ENCODE measurements at places on chromosomes 6 and 20.

DNA sequence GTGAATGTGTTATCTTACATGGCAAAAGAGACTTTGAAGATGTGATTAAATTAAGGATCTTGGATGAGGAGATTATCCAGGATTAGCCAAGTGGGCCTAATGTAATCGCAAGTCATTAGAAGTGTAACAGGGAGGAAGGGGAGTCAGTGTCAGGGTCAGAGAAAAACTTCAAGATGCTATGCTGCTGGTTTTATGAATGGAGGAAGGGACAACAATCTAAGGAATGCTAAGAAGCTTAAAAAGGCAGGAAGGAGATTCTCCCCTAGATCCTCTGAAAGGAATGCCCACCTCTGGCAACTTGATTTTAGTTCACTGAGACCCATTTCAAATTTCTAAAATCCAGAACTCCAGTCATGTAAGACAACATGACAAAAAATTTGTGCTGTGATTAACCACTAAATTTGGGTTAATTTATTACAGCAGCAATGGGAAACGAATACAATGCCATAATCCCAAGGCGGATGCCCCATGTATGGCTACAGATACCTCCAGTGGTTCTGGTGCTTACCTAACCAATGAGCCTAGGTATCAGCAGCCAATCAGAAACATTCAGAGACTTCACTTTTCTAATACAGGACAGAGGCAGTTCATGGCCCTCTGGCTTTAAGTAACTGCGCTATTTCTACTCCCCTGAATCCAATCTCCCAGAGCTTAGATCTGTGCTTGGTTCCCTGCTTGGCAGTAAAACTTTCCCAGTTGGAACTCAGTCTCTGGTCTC, 3.6 kb upstream of the TAAR8 start:
- DNase-seq = no peak

- no peak for DNase-seq
Measured at GRCh38 chr6:150152891-150153876, 10.3 kb downstream of the PPP1R14C start.

DNA sequence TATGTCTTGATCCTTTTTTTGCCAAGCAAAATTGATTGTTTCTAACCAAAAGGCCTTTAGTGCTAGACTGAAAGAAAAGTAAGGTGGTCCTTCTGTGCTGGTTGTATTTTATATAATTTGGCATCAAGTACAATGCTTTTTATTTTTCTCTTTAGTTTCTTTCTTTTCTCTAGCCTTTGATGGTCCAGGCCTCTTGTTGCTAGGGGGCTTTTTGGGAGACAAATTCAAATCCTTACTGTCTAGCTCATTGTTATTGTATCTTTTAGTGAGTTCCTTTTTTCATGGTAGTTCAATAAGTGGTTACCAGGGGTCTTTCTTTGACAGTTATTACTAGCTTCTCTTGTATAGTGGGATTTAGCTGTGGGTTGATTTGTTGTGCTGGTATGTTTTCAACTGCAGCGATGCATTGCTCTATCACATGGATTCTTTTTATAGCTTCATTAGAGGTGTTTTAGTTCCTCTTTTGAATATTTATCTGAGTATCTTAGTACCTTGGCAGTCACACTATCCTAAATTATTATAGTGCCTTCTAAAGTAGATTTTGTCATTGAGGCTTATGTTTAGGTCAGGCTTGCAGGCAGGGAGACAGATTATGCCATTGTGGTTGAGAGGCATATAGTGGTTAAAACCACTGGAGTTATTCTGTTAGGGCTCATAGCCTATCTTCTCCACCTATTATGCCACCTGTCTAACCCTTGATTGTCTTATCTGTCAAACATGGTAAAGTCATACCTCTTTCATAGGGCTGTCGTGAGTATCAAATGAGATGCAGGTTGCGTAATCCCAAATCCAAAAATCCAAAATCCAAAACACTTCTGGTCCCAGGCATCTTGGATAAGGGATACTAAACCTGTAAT, 49.5 kb downstream of the KCNS1 start:
- no peak for DNase-seq

- DNase-seq = no peak
Measured at GRCh38 chr6:52984247-52984646, 10.8 kb downstream of the GSTA4 start.

DNA sequence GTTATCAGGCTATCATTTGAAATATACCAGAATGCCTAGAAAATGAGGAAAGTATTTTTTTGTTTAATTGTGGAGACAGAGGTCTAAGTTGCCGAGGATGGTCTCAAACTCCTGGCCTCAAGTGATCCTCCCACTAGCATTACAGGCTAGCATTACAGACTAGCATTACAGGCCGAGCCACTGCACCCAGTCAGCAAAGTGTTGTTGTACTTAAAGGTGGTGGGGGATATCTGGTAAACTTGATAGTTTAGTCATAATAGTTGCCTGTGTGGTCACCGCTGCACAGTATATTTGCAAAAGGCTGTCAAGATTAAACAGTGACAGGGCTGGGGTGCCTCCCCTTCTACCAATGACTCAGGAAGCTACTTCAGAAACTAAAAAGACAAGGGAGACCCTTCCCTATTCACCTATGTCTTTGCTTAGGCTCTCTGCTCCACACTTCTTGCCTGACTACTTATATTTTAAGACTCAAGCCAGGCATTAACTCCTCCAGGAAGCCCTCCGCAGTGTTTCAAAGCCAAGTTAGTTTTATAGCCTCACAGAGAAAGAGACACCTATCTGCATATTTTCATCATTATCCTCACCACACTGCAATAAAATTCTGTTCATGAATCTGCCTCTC, 3.1 kb upstream of the AKIRIN2 start:
- DNase-seq = no peak

DNA sequence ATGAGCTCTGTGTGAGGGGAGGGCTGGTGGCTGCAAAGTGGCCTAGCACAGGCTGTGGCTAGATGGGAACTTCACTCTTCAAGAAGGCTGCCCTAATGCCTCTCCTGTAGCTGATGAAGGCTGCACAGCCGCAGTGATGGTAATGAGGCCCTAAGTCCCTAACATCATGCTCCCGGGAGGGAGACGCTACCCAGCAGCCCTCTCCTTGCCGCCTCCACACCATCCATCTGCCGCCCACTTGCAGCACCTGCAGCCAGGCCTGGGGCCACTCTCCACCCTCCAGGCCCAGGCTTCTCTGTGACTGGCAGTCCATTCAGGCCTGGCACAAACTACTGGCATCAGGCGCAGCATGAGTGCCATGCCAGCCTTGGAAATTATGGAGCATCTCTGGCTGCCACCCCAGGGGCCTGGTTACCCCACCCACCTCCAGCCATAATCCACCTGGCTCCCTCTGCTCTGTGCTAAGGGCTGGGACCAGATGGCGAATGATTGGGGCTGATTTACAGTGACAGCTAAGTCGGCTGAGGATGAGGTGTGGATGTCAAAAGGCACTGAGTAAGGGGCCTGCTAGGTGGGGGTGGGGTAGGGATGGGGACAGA, 284.2 kb downstream of the LRFN2 start:
- peak; percentile 78 for DNase-seq

GRCh38 chr20:13753436-13754036, 31.2 kb downstream of the ESF1 start:
- no peak for DNase-seq

DNA sequence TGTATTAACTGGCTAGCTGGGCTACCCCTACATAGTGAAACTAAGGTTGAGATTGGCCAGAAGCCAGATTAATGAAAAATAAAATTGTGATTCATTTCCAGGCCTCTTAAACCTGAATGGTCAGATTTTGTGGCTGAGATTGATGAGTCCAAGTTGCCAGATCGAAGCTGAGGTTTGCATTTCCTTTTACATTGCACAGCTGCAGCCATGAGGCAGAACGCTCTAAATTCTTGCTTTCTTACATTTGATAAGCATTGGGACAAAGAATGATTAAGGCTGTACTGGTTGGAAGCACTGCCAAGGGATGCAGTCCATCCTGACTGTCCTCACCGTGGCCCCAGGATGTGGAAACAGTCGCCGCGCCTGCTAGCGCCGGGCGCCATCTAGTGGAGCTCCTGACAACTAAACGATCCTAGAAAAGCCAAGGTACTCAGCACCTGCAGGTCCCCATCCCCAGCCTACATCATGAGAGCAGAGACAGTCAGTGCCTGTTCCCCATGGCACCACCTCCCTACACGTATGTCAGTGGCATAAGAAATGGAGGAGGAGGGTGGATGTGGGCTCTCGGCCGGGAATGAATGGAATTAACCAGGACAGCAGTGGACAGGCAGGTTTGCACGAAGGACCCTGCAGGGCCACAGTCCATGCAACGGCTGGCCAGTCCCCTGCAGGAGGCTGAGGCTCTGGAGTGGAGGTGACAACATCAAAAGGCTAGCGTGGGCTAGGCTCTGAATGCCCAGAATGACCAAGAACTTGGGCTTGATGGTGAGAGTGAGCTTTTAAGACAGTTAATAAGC, 19.0 kb downstream of the PXDC1 start:
- peak; percentile 25 for DNase-seq

DNA sequence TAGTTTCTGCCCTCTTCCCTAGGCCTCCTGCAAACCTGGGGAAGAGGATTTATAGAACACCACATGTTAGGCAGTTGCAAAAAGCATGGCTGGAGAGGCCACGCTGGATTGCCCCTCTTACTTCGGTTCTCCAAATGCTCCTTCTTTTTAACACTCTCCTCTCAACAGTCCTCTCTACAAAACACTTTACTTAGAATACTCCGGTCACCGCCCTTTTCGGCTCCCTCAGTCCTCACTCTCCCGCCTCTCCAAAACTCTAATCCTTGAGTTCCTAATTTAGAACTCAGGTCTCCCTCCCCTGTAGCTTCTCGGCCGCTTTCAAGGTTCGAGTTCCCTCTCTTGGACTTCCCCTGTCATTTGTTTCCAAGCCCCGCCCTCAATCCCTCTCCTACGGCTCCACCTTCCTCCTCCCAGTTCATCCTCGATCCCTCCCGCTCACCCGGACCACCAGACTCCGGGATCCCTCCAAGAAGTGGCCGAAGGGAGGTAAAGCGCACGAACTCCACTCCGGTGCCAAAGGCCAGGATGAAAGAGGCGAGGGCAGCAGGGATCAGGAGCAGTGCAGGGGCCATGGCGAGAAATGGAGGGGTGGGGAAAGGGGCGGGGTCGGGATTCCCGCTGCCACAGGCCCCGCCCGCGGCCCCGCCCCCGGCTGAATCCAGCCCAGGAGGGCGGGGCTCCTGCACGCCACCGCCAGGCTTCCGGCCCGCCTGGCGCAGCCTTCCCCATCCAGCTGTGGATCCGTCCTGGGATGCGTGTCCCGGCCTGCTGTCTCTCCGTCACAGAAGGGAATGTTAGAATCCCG, at the start of gene NRM:
NRM (minus strand) TSS at position 582 of the 805 bp plus-strand sequence; CDS start at position 572, 10 bp downstream.
- DNase-seq = peak; percentile 80

GRCh38 chr6:133467231-133467981, 226.2 kb downstream of the EYA4 start:
- DNase-seq = no peak

- no peak for DNase-seq
Measured at GRCh38 chr20:57282670-57283361, 16.4 kb upstream of the BMP7 start.

DNA sequence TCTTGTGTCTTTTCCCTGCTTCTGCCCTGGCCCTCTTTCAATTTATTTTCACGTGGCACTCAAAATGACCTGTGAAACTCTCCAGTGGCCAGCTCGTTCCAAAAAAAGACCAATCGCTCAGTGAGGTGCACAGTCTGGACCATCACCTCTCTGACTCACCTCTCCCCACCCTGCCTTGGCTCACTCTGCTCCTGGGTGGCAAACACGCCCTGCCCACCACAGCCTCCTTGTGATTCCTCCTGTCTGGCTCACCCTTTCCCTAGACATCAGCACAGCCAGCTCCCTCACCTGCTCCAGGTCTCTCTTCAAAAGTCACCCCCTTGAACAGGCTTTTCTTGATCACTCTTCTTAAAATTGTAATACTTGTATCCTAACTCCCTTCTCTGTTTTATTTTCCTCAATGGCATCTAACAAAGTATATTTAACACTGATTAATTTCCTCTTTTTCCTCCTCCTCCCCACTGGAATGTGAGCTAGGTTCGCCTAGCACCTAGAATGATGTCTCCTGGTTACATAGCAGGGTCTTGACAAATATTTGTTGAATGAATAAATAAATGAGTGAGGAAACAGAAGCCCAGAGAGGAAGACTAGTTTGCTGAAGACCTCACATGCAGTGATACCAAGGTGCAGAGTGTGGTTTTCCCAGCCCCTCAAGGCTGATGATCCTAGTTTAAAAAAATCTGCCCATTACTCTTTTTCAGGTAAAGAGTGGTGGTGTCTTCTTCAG, 109.0 kb downstream of the GJA10 start:
- DNase-seq = no peak

- DNase-seq = no peak
Measured at GRCh38 chr6:3584606-3585005, 127.8 kb upstream of the SLC22A23 start.

DNA sequence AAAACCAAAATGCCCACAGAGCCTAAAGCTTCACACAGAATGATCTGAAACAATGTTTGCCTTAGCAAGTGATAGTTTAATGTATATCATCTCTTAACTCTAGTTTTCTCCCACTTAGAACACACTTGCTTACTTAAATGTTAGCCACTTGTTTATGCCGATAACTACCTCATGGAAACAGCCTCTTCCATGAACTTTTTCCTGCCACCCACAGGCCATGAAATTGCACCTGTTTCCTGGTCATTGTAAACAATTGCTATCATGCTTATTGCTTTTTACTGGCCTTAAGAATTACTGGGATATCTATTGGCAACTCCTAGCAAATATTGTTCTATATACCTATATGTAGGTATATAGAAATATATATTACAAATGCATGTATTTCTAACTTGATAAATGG, 231.1 kb downstream of the HDGFL1 start:
- DNase-seq = no peak

GRCh38 chr6:77026341-77026740, 436.9 kb downstream of the HTR1B start:
- DNase-seq = no peak

DNA sequence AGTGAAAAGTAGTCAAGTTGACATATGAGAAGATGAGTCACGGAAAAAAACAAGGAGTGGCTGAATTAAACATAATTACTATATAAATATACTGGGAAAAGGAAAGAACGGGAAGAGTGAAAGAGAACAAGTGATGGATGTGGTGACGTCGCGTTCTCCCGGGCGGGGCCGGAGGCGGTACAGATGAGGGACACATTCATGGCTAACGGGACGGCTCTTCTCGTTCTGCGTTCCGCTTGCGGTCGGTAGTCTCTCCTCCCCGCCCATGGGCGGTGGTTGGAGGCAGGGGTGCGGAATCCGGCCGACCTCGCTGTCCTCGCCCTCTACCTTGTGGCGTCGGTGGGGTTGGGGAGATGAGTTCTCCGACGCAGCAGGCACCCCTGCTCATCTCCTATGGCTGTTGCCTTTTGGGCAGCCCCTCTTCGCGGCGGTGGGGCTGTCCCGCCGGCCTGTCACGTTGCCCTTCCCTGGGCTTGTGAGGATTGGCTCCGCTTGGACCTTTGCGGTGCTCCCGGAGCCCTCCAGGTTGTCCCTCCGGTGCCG, 22.5 kb downstream of the HLA-G start:
- no peak for DNase-seq

Measured in NCI-H1694 treated with DMSO at 0.1 percent for 48 hours (cell line).